ENCODE measurements at places on chromosomes 2 and 18. TPM values are rescaled to one million over a fixed set of nuclear protein-coding genes. Genes with fewer than 3 reads are reported as not detected.

GRCh38 chr2:204753841-204754240 is 208.6 kb downstream of the PARD3B start:
- H3K4me3 ChIP-seq: no peak overlapping the region
- no peaks in the 10 kb centered on the region for H3K4me1 ChIP-seq
- no peak for DNase-seq
- no peaks in the 10 kb centered on the region for H3K27me3 ChIP-seq
- no peak overlapping the region for H3K27ac ChIP-seq

GRCh38 chr2:17680119-17680518 is 73.5 kb downstream of the SMC6 start:
- no peaks in the 10 kb centered on the region for H3K4me1 ChIP-seq
- no peaks in the 10 kb centered on the region for H3K27me3 ChIP-seq
- H3K36me3 ChIP-seq: peaks cover 35% of the 10 kb centered on the region
- no peak overlapping the region for H3K27ac ChIP-seq
- no peak overlapping the region for H3K4me3 ChIP-seq
- DNase-seq: no peak

The RPS27A gene
- 746 TPM for total RNA-seq

The DLGAP1 gene
- not detected for total RNA-seq

DNA sequence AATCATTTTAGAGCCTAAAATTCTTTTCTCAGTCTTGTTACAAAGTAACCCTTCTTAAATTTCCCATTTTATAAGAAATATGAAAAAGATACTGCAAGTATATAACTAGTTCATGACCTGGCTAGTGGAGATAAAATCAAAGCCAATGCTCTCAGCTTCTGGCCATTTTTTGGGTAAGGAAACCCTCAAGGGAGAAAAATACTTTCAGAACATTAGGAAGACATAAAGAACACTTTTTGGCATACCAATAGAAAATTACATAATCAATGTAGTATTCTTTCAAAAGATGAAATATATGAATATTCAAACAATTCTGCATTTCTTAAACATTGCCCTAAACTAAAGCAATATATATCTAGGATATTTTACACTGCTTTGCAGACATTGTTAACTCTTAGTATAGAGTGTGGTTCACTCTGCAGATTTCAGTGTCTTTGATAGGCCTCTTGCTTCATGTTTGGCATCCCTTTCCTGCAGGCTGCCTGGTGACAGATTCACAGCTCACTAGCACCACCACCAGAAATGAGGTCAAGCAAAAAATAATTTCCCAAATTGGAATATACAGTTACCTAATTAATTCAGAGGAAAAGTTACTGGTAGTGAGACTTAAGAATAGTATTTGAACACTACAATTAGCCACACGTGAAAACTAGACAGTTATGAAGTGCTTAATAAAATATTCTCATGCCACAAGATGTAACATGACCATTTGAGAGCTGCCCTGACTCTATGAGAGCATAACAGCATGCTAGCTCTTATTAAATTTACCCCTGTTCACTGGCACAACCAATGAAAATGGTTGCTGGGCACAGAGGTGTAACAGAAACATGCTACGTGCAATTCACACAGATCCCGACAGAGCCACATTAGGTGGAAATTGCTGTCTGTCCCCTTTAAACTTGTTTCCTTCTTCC is 36.0 kb downstream of the PAIP2B start:
- no peak overlapping the region for H3K27ac ChIP-seq
- H3K27me3 ChIP-seq: no peaks in the 10 kb centered on the region
- DNase-seq: no peak

- no peak for DNase-seq
- H3K4me1 ChIP-seq: no peaks in the 10 kb centered on the region
- H3K27me3 ChIP-seq: no peaks in the 10 kb centered on the region
Measured at GRCh38 chr2:40352703-40353099, 99.2 kb downstream of the SLC8A1 start.

Data from natural killer cell treated with Interleukin-12 subunit alpha and Interleukin-12 subunit beta and Interleukin-15 and Interleukin-18, amount 100 ng/mL, for 72 hours (primary cell).